ENCODE measurements at places on chromosomes 7 and 10. TPM values are rescaled to one million over a fixed set of nuclear protein-coding genes. Genes with fewer than 3 reads are reported as not detected.

Gene SAP25
- not detected for total RNA-seq

Gene IFIT3
- 9.1 TPM for total RNA-seq

Gene AKR1C8
- not detected for total RNA-seq

Gene MNX1
- not detected for total RNA-seq

Gene EPHA1
- total RNA-seq, result 15.7 TPM

Gene SLC18A3
- not detected for total RNA-seq

All from thyroid gland (tissue), 4 donors.